ENCODE measurements at places on chromosomes 13 and 19.

- DNase-seq, result no peak
Observed at GRCh38 chr13:26468265-26468801, 89.2 kb upstream of the WASF3 start.

- no peak for DNase-seq
Observed at GRCh38 chr13:90233933-90234672, 1113.4 kb upstream of the MIR17HG start.

DNA sequence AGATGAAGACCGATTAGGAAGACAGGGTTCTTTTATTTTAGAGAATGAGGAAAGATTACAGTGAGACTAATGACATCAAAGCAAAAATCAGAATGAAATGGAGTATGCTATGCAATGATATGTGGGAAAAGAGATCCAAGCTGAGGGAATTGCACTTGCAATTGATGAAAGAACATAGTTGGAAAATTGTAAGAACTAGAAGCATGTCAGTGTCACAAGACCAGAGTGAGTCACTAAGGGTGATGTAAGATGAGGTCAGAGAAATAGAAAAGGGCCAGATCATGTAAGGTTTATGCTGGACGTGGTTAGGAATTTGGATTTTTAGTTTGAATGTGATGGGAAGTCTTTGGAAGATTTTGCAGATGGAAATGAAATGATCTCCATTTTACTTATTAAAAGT is 1937.3 kb downstream of the OLFM4 start:
- no peak for DNase-seq

- no peak for DNase-seq
Observed at GRCh38 chr13:104114101-104114500, 1047.9 kb upstream of the SLC10A2 start.

DNA sequence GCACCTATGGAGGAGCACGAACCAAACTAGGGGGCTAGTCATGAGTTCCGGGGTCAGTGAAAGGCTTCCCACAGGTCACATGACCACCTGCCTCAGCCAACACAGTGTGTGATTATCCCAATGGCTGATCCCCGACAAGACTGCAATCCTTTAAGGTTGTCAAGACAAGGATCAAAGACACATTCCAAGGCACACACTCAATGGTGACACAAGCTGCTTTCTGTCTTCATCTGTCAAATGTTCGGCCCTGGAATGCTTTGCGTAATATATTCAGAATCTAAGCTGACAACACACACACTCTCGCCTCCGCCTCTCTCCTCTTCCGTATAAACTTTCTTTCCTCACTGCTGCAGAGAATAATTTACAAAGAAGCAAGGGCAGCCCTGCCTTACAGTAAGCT is 11.7 kb downstream of the RANBP3 start:
- no peak for DNase-seq
